ENCODE measurements at places on chromosomes 1 and 21.

DNA sequence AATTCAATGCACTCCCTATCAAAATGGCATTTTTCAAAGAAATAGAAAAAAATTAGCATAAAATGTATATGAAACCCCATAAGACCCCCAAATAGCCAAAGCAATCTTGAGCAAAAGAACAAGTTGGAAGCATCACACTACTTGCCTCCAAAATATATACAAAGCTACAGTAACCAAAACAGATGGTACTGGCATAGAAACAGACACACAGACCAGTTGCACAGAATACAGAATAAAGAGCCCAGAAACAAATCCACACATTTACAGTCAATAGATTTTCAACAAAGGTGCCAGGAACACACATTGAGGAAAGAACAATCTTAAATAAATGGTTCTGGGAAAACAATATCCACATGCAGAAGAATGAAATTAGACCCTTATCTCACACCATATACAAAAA is 350.8 kb downstream of the DSCAM start:
- DNase-seq = no peak

DNA sequence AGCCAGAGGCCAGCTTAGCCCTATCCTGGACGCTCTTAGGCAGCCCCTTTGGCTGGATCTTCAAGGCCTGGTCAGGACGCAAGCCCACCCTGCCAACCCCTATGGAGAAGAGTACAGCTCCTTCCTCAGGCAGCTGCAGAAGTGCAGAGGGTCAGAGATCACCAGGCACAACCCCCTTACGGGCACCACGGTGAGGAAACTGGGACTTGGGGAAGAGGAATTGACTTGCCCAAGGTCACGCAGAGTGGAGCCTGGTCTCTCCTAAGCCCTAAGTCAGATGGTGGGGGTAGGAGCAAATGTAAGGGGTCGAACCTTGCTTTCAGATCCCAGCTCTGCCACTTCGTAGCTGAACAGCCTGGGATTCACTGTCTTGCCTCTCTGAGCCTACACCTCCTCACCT is 3.7 kb downstream of the E2F2 start:
- DNase-seq = no peak

DNA sequence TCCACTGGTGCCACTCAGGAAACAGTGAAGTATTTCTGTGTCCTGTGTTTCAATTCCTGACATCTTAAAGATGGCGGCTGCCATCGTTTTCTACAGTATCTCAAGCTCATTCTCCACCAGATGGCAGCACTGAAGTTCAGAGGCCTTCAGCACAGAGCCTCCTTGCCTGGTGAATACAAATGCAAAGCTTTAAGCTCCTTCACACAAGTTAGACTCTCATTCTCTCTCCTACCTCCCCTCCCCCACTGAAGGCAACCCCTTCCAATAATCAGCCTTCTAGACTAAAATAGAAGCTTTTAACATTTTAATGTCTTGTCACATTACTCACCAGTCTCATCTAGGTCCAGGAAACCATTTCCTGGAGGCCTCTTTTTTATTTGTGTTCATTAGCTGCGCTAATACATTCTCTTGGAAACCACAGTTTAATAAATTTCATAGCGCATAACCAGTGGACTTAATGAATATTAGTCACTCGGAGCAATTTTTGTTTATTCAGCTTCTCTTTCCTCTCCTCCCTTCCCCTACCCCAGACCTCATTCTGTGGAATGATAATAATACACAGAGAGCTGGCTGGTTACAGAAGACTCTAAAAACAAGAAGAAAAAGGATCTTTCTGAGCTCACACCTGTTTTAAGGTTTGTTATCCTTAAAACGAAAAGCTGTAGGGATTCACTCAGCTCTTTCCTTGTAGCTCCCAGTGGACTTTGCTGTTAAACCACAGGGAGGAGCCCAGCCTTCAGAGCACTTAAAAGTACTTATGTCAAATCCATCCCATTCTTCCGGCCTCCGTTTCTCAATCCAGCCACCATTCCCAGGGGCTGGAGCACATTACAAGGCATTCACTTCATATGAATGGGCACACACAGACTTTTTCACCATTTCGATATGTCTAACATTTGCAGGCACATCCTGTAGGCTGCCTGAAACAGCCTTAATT is 384.9 kb downstream of the HLX start:
- DNase-seq = no peak

DNA sequence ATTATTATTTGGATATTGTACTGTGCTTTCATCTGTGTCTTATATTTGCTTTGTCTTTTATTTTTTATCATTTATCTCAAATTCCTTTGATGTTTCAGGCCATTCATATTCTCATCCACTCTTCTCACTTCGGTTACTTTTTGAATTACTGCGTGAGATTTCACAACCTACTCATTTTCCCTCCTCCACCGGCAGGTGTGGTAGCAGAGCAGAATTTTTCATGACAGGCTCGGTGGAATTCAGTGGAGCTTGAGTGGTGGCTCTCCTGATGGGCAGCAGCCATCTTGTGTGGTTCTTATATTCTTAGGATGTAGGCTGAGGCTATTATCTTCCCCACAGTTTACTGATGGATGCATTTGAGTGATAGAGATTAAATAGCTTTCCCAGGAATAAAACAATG is 92.3 kb upstream of the IVNS1ABP start:
- no peak for DNase-seq

DNA sequence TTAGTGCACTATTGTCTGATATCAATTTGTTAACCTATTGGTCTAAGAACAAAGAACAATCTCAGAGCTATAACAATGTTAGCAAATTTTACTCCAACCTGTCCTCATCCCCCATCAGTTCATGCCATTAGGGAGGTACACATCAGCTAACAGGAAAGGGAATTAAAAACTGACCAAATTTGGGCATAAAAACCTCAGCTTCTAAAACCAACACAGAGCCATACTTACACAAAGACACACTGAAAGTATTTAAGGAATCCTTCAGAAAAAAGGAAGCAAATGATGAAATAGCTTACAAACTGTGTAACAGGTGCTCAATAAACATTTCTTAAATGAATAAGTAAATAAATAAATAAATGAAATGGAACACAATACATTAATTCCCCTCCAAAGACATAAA is 89.2 kb downstream of the TTLL7 start:
- no peak for DNase-seq
